IMR-90 (cell line): ENCODE measurements at places on chromosomes 11 and 22. TPM values are rescaled to one million over a fixed set of nuclear protein-coding genes. Genes with fewer than 3 reads are reported as not detected.

- no peak for DNase-seq
Observed at GRCh38 chr22:50573491-50574382, 4.5 kb downstream of the CPT1B start.

Gene OR8G5
- not detected in 2 replicates for total RNA-seq

DNA sequence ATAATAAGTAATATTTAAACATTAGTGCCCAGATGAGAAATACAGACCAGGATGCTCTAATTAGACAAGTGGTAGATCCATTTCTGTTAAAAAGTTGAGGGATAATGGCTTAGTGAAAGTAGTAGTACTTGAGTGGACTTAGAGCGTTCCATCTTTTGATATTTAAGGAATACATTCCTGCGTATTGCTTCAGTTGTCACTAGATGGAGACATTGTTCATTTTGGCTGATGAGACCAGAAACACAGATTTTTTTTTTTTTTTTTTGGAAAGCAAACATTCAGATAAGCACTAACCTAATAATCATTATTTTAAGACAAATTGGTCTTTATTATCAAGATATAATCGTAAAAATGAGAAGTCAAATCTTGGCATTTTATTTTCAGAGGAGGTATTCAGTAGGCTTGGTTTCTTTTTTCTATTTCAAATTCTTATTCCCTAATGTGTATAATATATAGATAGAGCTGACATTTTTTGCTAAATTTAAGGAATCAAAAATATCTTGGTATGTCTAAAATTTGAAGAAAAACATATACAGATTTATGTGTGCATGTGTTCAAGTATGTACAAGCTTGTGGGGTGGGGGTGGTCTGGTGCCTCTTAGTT, 92.9 kb downstream of the DYNC2H1 start:
- peak; percentile 63 for DNase-seq

Gene PHF21B
- total RNA-seq: not detected in 2 replicates

Gene HPS5
- 28.3 and 34.7 TPM in 2 replicates for total RNA-seq

- peak; percentile 67 for DNase-seq
Observed at GRCh38 chr11:46249103-46249937, 28.1 kb upstream of the CREB3L1 start.

- DNase-seq: peak; percentile 98
Observed at GRCh38 chr22:29031227-29032011, 30.2 kb downstream of the C22orf31 start.

DNA sequence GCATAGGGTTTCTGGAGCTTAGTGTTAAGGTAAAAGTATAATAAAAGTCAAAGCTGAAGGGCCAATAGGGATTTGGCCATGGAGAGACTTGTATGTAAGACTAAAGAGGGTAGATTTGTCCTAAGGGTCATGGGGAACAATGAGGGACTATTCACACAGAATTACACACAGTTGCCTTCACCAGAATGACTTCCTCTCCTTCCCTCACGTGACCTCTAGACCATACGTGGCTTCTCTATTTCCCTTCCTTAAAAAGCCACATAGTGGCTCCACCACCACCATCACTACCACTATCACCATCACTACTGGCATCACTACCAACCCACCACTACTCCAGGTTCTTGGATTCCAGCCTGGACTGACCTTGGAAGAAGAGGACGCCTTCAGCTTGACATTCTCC, 2.8 kb downstream of the HPX start:
- no peak for DNase-seq

GRCh38 chr11:109933126-109933525, 160.1 kb upstream of the ZC3H12C start:
- DNase-seq: peak; percentile 33

Gene SOX10
- total RNA-seq: not detected in 2 replicates

Gene VSIG10L2
- under 0.01 TPM in 1 of 2 replicates, not detected in the other for total RNA-seq

Gene MUC5AC
- not detected in 2 replicates for total RNA-seq

Gene WBP2NL
- total RNA-seq: not detected in 2 replicates

GRCh38 chr22:45671783-45672563, at the start of gene ATXN10:
Gene ATXN10 (plus strand): TSS chr22:45671834. CDS start chr22:45672064, 230 bp downstream.
- peak; percentile 65 for DNase-seq

Gene OR5A1
- total RNA-seq: not detected in 2 replicates

DNA sequence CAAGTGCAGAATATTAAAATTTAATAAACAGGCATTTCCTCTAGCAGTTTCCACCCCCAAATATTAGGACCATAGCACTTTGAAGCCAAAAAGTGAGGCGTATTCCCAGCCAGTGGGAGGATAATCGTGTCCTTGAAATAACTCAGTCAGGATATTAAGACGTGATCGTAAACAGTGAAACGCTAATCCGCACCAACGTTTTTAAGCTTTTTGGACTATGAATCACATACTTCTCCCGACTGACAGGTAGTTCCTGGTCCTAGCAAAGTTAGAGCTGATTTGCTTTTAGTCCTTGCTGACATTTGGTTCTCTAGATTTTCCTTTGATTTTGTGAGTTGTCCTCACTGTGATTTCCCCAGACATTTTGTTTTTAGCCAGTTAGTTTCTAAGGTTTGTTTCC, 197.1 kb upstream of the ARHGAP20 start:
- no peak for DNase-seq
